Activated CD4-positive, alpha-beta T cell treated with anti-CD3 and anti-CD28 coated beads, Interleukin-2, amount 10 ng/mL, durations not matched to agents 24 days and 14 days (primary cell): ENCODE measurements at places on chromosomes 11 and 22. TPM values are rescaled to one million over a fixed set of nuclear protein-coding genes. Genes with fewer than 3 reads are reported as not detected.

Gene GPR137
- total RNA-seq = 45.6 and 47.6 TPM in 2 replicates

- no peaks in the 10 kb centered on the region for H3K36me3 ChIP-seq
- H3K27ac ChIP-seq = no peak overlapping the region
- peak overlapping the region; percentile 8 for H3K4me3 ChIP-seq
- H3K4me1 ChIP-seq = peaks cover 4% of the 10 kb centered on the region
- H3K27me3 ChIP-seq = peaks cover 68% of the 10 kb centered on the region
Measured at GRCh38 chr11:33868647-33869461, 23.0 kb downstream of the LMO2 start.

GRCh38 chr11:70335511-70335910, 62.8 kb upstream of the CTTN start:
- no peak for DNase-seq
- H3K36me3 ChIP-seq = peaks cover 54% of the 10 kb centered on the region
- H3K27ac ChIP-seq = no peak overlapping the region
- peaks cover 2% of the 10 kb centered on the region for H3K4me1 ChIP-seq

Gene APOA4
- not detected in 2 replicates for total RNA-seq

Gene CD3G
- total RNA-seq = 143 and 145 TPM in 2 replicates

- DNase-seq = no peak
- peaks cover 52% of the 10 kb centered on the region for H3K27me3 ChIP-seq
- H3K4me3 ChIP-seq = no peak overlapping the region
Measured at GRCh38 chr11:12800871-12801270, 126.7 kb downstream of the TEAD1 start.

DNA sequence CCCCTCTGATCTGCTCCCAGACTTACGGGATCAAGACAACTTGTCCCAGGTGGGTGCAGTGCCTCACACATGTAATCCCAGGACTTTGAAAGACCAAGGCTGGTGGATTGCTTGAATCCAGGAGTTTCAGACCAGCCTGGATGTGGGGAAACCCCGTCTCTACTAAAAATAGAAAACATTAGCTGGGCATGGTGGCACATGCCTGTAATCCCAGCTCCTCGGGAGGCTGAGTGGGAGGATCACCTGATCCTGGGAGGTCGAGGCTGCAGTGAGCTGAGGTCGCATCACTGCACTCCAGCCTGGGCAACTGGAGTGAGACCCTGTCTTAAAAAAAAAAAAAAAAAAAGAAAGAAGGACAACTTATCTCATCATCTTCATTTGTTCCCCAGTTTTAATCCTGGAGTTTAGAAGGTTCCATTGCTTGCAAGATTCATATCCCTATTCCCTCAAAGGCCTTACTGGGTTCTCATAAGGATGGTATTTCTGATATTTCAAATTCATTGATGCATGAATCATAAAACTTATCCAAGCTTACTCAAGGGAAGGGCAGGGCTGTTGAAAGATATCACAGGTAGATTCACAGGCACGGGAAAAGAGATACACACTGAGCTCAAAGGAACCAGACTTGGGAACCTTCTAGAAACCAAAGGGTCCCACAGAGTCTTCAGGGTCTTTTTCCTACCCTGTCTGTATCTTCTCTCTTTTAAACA, 14.6 kb downstream of the ENDOD1 start:
- DNase-seq = no peak
- H3K4me3 ChIP-seq = no peak overlapping the region
- peaks cover 16% of the 10 kb centered on the region for H3K4me1 ChIP-seq
- H3K27me3 ChIP-seq = no peaks in the 10 kb centered on the region
- H3K27ac ChIP-seq = no peak overlapping the region

- H3K4me1 ChIP-seq = peaks cover 13% of the 10 kb centered on the region
- H3K36me3 ChIP-seq = no peaks in the 10 kb centered on the region
- H3K4me3 ChIP-seq = no peak overlapping the region
- H3K27me3 ChIP-seq = peaks cover 11% of the 10 kb centered on the region
Measured at GRCh38 chr22:21015466-21016006, 571 bp downstream of the P2RX6 start.

DNA sequence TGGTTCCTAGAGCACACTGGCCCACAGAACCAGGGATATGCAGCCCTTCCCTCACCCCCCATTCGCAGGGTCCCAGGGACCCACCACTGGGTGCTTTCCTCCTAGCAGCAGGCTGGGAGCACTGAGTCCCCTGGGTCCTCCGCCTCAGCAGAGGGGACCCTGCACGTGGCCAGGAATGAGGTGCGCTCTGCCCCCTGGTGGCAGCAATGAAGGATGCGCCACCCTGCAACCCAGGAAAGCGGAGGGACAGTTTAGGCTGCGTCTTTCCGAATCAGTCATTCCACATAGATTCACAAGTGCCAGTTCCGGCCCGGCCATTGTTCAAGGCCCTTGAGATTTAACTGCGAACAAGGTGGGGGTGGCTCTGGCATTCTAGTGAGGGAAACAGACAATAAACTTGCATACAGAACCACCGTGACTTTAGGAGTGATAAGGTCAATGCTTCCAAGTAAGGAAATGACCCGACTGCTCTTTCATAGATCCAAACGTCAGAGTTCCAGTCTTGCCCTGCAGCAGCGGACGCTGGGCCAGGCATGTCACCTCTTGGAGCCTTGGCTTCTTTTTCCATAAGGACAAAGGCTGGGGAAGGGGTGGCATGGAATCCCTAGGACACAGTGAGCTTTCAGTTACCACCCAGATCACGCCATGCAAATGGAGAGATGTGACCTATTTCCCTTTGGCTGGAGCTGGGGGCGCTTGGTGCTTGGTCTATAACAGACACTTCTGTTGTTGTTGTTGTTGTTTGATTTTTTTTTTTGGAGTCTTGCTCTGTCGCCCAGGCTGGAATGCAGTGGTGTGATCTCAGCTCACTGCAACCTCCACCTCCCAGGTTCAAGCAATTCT, 7.7 kb downstream of the RIN1 start:
- no peaks in the 10 kb centered on the region for H3K27me3 ChIP-seq
- peak; percentile 94 for DNase-seq
- H3K4me3 ChIP-seq = peak overlapping the region; percentile 34
- no peaks in the 10 kb centered on the region for H3K36me3 ChIP-seq
- H3K4me1 ChIP-seq = peaks cover 37% of the 10 kb centered on the region

Gene C11orf91
- total RNA-seq = 0.51 TPM in 1 of 2 replicates, not detected in the other

DNA sequence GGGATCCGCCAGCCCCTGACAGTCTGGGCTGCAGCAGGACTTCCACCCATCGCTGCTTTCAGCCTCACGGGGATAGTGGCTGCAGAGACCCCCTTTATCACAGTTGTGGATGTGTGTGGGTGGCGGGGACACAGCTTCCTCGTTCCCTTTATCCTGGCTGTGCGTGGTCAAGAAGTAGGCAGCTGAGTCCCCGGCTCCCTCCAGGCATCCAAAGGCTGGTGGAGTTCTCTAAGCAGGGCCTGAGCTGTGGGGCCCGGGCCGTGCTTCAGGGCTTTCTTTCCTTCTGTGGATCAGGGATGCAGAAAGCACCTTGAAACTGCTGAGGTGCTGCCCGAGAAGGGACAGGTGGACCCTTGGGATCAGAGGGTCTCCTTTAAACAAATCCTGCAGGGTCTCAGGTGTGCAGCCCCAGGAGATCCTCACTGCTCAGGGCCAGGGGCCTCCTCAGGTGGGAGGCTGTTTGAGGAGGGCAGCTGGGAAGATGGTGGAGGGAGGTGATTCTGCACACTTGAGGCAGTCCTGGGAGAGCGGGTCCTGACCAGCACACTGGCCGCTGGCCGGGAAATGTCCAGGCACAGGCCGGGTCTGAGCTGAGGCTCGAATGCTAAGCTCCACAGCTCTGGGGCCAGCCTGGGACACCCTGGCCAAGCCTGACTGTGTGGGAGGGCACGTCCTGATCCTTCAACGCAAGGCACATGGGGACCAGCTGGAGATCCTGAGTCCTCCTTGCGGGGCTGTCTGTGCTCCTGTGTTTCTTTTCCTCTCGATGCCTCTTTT, 1024.3 kb downstream of the BRD1 start:
- no peaks in the 10 kb centered on the region for H3K4me1 ChIP-seq
- no peak for DNase-seq
- H3K27ac ChIP-seq = no peak overlapping the region
- H3K4me3 ChIP-seq = no peak overlapping the region

Gene OR56A4
- 0.05 TPM in 1 of 2 replicates, not detected in the other for total RNA-seq

GRCh38 chr11:128724891-128725611, 31.2 kb downstream of the FLI1 start:
- peak overlapping the region; percentile 83 for H3K4me3 ChIP-seq
- H3K4me1 ChIP-seq = peaks cover 88% of the 10 kb centered on the region
- H3K36me3 ChIP-seq = peaks cover 19% of the 10 kb centered on the region

Gene CHADL
- 0.33 and 0.47 TPM in 2 replicates for total RNA-seq

DNA sequence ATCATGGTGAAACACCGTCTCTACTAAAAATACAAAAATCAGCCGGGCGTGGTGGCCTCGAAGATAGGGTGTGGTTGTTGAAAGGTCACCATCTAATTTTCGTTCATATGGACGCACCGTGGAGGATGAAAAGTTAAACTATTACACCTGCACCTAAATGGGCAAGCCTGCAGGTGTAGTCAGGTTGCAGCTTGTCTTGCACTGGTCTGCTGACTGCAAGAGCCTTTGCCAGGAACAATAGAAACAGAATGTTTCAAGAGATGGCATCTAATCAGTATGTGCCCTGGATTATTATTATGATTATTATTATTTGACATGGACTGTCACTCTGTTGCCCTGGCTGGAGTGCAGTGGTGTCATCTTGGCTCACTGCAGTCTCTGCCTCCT, 908 bp downstream of the NADSYN1 start:
- H3K4me3 ChIP-seq = peak overlapping the region; percentile 97
- H3K27ac ChIP-seq = peak overlapping the region; percentile 93
- DNase-seq = no peak
- H3K36me3 ChIP-seq = peaks cover 52% of the 10 kb centered on the region

DNA sequence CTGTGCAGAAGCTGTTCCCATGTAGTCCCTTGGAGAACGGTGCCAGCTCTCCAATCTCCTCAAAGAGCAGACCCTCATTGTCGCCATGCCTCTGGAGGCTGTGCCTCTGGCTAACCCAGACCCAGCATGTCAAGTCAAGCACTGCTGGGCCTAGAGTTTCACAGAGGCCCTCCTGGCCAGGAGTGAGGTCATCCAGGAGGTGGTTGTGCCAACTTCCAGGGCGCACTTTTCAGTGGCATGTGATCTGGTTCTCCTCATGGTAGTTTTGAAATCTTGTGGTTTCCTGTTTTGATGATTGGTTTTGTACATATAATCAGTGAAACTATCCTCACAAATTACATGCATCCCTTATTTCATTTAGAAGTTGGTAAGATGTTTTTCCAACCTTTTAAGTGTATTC, 78.9 kb downstream of the PPFIBP2 start:
- H3K27me3 ChIP-seq = peaks cover 6% of the 10 kb centered on the region
- no peak overlapping the region for H3K4me3 ChIP-seq
- no peaks in the 10 kb centered on the region for H3K36me3 ChIP-seq
- H3K4me1 ChIP-seq = peaks cover 5% of the 10 kb centered on the region

DNA sequence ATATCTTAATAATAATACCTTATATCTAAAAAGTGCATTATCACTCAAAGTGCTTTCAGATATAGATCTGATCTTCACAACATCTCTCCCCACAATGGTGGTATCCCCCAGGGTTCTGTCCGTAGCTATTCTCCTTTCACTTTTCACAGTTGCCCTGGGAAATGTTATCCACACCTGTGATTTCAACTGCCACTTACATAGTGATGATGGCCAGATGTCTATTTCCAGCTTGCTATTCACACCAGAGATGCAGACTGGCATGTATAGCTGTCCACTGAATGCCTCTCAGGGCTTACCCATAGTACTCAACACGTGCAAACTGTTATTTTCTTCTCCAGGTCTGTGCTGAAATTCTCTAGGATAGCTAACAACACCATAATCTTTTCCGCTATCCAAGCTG, 724.7 kb downstream of the DLG2 start:
- DNase-seq = no peak
- no peaks in the 10 kb centered on the region for H3K36me3 ChIP-seq
- H3K4me1 ChIP-seq = no peaks in the 10 kb centered on the region
- H3K4me3 ChIP-seq = no peak overlapping the region

Gene GLYATL2
- not detected in 2 replicates for total RNA-seq

Gene EML3
- 161 and 166 TPM in 2 replicates for total RNA-seq

DNA sequence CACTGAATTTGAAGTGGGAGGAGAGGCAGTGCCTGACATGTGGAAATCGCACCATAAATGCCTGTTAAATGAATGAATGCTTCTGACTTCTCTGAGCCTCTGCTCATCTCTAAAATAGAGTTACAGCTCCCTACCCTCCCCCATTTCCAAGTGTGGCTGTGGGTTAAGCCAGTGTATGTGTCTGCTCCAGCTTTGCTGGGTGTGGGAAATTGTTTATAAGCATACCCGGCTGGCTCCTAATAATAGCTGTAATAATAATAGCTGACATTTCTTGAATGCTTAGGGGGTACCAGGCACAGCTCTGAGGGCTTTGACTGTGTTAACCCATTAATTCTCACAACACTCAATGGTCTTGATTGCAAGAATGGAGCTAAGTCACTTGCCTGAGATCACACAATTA, 7.0 kb upstream of the FCHSD2 start:
- H3K4me1 ChIP-seq = peaks cover 60% of the 10 kb centered on the region
- no peak overlapping the region for H3K4me3 ChIP-seq
- no peak overlapping the region for H3K27ac ChIP-seq
- H3K36me3 ChIP-seq = no peaks in the 10 kb centered on the region
- DNase-seq = no peak

DNA sequence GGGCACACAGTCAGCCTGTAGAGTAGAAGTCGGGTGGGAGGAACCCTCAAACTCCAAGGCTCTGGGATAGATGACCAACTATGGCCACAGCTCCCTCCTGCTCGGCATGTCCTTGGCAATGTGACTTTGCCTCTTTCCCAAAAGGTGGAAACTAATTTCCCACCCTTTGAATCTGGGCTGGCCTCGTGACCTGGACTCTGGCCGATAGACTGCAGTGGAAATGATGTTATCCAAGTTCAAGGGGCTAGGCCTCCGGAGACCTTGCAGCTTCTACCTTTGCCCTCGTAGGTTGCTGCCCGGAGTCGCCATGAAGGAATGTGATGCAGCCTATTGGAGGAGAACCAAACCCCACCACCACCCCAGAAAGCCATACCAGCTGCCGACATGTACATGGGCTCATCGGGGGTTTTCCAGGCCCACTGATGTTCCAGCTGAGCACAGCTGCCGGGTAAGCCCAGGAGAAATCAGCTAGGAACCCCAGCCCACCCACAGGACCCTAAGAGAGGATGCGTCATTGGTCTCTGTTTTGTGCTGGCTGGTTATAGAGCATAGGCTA, 30.4 kb downstream of the KCNJ4 start:
- H3K4me3 ChIP-seq = no peak overlapping the region
- H3K27ac ChIP-seq = no peak overlapping the region
- H3K36me3 ChIP-seq = no peaks in the 10 kb centered on the region
- DNase-seq = no peak

Gene VPREB1
- not detected in 2 replicates for total RNA-seq

- no peak for DNase-seq
- no peaks in the 10 kb centered on the region for H3K27me3 ChIP-seq
- H3K4me3 ChIP-seq = no peak overlapping the region
- no peaks in the 10 kb centered on the region for H3K36me3 ChIP-seq
Measured at GRCh38 chr11:114942207-114942606, 263.9 kb downstream of the NXPE2 start.

DNA sequence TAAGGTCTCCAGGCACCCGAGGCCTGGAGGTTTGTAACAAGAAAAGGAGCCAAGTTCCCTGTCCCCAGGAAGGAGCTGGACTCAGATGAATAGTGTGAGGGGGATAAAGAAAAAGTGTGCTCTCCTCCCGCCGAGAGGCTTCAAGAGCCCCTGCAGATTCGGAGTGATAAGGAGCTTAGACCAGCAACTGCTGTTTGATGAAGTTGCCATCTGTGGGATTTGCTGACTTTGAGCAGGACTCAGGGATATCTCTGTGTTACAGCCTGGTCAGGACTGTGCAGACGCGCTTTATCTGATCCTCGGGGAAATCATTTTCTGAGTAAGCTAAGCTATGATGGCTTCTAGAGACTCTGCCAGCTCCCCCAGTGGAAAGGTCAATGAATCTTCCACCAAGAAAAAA, 1017.0 kb downstream of the TBC1D22A start:
- no peak overlapping the region for H3K27ac ChIP-seq
- H3K27me3 ChIP-seq = no peaks in the 10 kb centered on the region
- H3K4me1 ChIP-seq = no peaks in the 10 kb centered on the region
- no peak for DNase-seq
- H3K36me3 ChIP-seq = no peaks in the 10 kb centered on the region
- H3K4me3 ChIP-seq = no peak overlapping the region

Gene PNPLA3
- total RNA-seq = 1.0 and 1.4 TPM in 2 replicates

Gene CALCA
- total RNA-seq = not detected in 2 replicates
